HS-5 (cell line): ENCODE measurements at places on chromosomes 5 and 9.

GRCh38 chr5:63564789-63565188 lies 397.5 kb downstream of the HTR1A start:
- DNase-seq = no peak

- DNase-seq = no peak
Observed at GRCh38 chr5:177402271-177403043, 2.0 kb upstream of the PFN3 start.

DNA sequence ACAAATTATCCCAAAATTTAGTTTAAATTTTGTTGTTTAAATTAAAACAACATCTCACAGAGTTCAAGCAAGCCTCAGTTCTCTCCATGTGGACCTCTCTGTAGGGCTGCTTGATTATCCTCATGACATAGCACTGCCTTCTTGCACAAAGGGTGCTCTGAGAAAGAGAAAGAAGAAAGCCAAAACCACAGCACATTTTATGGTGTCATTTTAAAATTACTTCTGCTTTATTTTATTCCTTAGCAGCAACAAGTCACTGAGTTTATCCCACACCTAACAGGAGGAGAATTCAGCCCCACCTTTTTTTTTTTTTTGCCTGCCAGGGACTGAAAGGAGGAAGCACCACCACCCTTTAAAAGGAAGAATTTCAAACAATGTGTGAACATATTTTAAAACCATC lies 12.8 kb upstream of the KCNV2 start:
- DNase-seq = no peak

GRCh38 chr9:14661421-14662059 lies 31.7 kb downstream of the ZDHHC21 start:
- no peak for DNase-seq

- no peak for DNase-seq
Observed at GRCh38 chr9:131666774-131667173, 73.1 kb downstream of the RAPGEF1 start.

- no peak for DNase-seq
Observed at GRCh38 chr5:933251-933861, 40.7 kb downstream of the TRIP13 start.

DNA sequence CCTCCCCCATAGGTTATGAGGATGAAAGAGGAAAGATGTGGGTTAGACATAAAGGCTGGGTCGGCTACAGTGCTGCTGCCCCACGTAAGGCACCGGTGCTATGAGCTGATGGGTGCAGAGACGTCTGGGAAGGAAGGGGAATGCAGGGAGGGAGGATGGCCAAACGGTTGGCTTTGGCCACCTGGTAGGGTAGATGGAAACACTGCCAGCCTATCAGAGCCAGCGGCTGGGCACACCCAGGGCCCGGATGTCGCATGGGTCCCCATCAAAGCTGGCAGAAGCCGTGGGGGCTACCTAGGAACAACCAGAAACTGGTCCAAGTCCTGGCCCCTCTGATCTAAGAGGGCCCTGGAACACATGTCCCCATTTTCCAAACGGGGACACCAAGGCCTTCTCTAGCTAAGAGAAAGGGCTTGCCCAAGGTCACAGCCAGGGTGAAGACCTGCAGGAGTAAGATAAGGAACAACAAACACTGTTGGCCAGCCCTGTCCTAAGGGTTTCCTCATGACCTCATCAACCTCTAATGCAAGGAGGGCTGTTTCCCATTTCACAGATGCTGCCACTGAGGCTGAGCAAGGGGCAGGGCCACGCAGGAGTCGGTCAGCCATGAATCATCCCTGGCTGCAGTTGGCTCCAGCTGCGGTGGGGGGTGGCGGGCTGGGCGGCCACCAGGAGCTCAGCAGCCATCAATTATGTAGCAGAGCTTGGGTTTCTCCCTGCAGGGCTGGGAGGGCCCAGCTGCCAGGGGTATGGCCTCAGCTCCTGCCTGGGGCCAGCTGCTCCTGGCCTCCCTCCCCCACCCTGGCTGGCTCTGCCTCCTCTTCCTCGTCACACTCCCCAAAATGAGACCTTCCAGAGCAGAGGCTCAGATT lies 4.9 kb downstream of the SH3GLB2 start:
- no peak for DNase-seq

GRCh38 chr9:122951056-122951455 lies 10.2 kb downstream of the RABGAP1 start:
- DNase-seq = no peak

DNA sequence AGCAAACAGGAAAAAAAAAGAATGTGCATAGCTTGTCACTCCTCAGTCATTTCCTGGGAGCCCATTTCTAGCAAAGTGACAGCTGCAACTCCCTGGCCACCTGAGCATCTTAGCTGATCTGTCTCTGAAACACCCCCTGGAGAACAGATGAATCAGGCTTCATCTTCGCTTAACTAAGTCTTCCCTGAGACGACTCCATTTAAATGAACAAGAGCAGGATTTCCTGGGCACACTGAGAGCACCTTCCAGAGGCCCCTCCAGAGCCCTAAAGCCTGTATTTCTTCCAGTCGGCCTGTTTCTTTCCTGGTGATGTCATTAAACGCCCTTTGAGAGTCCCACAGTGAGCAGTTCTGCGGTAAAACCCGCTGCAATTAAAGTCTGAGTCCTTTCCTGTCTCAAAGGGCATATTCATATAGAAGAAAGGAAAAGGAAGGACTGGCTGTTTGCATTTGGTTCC lies 13.9 kb downstream of the TGFBI start:
- no peak for DNase-seq

- DNase-seq = no peak
Observed at GRCh38 chr5:157020511-157021222, 38.2 kb downstream of the HAVCR1 start.

- no peak for DNase-seq
Observed at GRCh38 chr9:78985084-78985738, 586.6 kb upstream of the TLE4 start.

DNA sequence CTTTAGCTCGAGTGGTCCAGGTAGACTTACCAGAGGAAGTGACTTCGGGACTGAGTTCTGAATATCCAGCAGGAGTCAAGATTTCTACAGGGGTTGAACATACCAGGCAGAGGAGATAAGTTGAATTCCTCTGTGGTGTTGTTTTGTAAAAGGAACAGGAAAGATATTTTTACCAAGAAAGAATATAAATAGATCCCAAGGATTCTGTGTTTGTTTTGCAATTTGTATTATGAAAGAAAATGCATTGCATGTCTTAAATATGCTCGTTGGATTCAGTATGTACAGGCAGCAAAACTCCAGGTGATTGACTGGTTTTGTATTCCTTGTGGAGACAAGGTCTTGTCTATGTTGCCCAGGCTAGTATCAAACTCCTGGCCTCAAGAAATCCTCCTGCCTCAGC lies 197.8 kb downstream of the FRMD3 start:
- no peak for DNase-seq

GRCh38 chr9:108994695-108995094 lies 18.6 kb downstream of the CTNNAL1 start:
- no peak for DNase-seq

DNA sequence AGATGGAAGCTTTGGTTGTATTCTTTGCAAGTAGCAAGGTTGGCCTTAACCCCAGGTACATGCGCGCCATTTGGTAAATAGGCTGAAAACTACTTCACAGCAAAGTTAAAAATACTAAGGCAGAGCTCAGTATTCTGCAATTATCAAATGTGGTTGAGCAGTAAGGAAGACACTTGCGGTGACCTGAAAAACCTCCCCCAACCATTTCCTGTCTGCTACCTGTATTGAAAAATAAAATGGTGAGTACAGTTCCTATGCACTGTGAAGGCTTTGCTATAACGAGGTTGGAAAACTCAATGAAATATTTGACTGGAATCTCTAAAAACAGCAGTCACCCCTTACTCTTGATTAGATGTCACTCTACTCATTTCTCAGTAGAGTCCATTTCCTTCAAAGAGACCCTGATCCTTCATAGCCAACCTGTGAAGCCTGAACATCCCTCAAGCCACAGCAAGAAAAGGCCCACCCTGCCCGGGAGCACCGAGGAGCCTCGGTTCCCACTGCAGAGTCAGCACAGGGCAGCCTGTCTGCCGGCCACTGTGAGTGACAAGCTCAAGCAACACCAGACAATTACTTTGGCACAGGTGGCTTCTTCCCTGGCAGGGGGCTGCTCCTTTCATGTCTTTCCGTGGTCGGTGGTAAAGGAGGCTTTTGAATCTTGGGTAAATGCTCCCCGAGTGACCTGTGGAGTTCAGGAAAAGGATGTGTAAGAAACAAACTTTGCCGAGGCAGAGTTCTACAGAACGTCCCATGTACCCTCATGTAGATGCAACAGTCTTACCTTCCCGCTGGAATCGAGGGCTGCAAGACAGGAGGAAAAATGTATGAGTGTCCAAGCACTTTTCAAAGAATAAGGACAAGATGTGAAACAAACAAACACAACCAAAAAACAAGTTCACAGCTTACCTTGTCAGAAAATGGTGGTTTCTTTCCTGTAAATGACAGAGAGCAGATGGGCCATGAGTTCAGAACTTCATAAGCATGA lies 29.6 kb downstream of the C5orf58 start:
- no peak for DNase-seq

DNA sequence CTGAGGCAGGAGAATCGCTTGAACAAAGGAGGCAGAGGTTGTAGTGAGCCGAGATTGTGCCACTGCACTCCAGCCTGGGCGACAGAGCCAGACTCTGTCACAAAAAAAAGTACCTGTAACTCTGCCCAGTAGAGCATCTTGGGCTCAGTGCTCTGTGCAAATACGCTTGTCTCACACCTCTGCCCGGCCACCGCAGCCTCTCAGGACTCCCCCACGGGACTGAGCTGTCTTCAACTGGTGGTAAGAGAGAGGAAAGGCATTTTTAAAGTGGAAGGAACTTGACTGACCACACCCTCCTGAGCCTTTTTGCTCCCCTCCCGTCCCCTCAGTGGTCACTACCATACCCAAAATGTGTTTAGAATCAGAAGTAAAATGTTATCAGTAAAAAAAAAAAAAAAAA lies 174.3 kb upstream of the PIK3R1 start:
- no peak for DNase-seq

DNA sequence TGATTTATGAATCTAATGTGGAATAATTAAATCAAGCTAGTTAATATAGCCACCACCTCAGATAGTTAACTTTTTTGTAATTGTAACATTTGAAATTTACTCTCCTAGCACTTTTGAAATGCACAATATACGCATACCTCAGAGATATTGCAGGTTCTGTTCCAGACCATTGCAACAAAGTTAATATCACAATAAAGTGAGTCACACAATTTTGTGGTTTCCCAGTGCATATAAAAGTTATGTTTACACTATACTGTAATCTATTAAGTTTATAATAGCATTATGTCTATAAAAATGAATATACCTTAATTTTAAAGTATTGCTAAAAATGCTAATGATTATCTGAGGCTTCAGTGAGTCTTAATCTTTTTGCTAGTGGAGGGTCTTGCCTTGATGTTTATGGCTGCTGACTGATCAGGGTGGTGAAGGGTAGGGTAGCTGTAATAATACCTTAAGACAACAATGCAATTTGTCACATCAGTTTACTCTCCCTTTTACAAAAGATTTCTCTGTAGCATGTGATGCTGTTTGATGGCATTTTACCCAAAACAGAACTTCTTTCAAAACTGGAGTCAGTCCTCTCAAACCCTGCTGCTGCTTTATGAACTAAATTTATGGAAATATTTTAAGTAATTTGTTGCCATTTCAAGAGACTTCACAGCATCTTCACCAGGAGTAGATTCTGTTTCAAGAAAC lies 235.1 kb upstream of the ADAMTSL1 start:
- DNase-seq = peak; percentile 53

DNA sequence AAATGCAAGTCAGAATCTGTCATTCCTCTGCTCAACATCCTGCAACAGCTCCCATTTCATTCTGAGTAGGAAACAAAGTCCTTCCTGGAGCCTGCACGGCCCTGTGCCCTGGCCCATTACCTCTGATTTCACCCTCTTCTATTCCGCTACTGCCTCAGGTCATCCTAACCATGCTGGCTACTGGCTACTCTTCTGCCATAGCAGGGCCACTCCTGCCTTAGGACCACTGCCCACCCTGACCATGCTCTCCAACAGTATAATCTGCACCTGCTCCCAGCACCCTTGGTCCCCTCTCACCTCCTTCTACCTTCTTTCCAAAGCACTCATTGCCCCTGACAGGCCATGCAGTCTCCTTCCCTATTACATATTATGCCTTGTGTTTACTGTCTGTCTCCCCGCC lies 8.2 kb downstream of the DPH7 start:
- DNase-seq = no peak

- no peak for DNase-seq
Observed at GRCh38 chr5:147713550-147714295, 68.8 kb downstream of the JAKMIP2 start.

DNA sequence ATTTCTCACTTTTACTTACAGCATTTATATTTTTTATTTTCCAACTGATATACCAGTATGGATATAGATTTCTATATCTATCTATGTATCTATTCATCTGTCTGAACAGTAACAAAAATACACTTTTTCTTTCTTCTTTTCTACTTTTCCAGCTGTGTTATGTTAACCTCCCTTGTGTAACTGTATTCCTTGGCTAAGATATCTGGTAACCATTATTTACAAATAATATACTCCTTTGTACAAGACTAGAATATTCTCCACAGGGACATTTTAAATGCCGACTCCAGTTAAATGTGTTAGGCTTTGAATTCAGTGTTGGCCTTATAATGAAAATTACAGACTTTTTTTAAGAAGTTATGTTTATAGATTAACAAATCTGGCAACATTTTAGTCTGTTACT lies 168.7 kb downstream of the XRCC4 start:
- no peak for DNase-seq

GRCh38 chr9:91197232-91198181 lies 164.2 kb downstream of the AUH start:
- peak; percentile 98 for DNase-seq

- DNase-seq = no peak
Observed at GRCh38 chr9:35760651-35761050, 6.6 kb upstream of the MSMP start.

DNA sequence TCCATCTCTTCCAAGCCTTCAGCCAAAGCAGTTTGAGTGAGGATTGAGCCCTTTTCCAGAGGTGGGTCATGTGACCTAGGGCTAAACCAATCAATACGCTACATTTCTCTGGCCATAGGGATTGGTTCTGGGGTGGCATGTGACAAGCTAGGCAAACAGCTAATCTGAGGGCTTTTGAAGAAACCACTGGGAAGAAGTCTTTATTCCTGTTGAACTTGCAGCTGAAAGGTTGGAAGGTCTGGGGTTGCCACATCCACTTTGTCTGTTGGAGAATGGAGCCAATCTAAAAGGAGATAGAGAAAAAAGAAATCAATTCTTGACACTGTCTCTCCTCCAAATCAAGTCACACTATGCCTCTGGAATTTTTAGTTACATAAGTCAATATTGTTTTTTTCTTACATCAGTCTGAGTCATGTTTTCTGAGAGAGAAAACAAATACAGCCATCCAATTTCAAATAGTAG lies 637.8 kb upstream of the WWC1 start:
- DNase-seq = no peak

GRCh38 chr9:37732086-37732741 lies 21.4 kb upstream of the TRMT10B start:
- DNase-seq = no peak

- no peak for DNase-seq
Observed at GRCh38 chr9:37632479-37632878, 18.3 kb upstream of the FRMPD1 start.

DNA sequence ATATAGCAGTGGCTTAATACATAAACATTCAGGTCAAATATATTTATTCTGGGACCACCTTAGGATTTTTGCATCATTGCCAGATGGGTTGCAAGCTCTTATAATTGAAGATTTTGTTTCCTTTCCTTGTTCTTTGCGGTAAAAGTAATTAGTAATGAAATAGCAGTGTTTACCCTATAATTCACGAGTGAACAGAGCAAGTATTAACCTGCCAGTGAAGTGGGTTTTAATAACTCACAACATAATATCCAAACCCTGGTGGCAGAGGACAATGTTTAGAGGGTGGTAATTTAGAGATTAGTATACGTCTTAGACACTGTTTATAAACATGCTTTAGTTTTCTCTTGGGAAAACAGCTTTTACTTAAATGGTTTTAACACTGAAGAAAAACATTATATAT lies 11.8 kb downstream of the ARL14EPL start:
- DNase-seq = no peak
